ENCODE measurements at places on chromosomes 3 and 15.
A peak's percentile ranks its signal among the peaks of the same experiment; 100 is the strongest.

- no peak for DNase-seq
Measured at GRCh38 chr3:107661447-107662123, 138.8 kb downstream of the BBX start.

DNA sequence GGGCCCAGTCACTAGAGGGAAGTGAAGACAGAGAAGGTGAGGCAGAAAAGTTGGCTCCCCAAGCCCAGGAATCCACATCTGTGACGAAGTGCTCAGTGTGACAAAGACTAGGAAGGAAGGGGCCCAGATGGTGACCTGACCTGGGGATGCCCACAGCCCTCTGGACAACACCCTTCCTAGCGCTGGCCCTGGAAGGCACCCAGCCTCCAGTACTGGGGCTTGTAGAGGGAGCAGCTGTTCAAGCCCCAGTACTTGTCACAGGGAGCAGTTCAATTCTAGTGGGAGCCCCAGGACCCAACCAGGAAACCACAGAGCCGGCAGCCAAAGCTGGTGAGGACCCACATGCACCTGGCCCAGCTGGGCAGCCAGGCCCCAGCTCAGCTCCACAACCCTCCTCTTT lies 190.8 kb downstream of the XXYLT1 start:
- no peak for DNase-seq

DNA sequence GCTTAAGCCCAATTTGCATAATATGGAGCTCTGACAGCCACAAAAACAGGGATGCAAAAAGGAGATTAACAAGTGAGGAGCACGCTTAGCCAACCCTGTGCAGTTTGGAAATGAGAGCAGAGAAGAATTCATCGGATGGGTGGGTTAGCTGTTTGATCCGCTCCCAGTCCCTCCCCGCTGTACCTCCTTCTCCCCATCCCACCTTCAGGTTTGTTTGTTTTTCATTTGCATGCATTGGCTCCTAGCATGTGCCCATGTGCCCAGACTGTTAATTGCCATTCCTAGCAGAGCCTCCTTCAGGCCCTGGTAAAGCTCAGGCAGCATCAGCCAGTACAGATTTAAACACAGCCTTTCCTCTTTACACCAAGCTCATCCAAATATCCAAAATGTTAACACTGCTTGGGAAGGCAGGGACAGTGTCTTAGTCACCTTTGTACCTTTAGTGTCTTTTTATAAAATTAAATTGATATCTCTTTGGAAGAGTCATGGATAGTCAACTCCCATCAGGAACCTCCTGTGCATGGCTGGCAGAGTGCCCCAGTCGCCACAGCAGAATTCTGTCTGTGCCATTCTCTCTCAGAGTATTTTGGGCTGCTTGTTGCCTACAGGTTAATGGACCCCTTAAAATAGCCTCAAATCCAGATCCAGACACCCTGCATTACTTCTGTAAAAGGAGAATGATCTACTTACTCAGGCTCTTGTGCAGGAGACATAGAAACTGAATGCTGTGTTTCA lies 244.2 kb downstream of the LSAMP start:
- DNase-seq: no peak

DNA sequence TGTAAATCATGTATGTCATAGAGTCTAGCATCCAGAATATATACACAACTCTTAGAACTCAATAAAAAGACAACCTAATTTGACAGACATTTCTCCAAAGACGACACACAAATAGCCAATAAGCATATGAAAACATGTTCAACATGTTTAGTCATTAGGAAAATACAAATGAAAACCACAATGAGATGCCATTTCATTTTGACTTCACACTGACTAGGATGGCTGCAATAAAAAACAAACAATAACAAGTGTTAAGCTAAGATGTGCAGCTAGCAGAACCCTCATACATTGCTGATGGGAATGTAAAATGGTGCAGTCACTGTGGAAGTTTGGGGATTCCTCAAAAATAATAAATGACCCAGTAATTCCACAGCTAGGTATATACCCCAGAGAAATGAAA lies 16.4 kb downstream of the SPG11 start:
- DNase-seq: no peak

GRCh38 chr15:26261966-26262365 lies 398.8 kb upstream of the ATP10A start:
- DNase-seq: no peak

GRCh38 chr3:46293991-46294833 lies 52.0 kb downstream of the CCR3 start:
- DNase-seq: no peak

- DNase-seq: no peak
Measured at GRCh38 chr15:40354408-40355171, 3.4 kb upstream of the DISP2 start.

DNA sequence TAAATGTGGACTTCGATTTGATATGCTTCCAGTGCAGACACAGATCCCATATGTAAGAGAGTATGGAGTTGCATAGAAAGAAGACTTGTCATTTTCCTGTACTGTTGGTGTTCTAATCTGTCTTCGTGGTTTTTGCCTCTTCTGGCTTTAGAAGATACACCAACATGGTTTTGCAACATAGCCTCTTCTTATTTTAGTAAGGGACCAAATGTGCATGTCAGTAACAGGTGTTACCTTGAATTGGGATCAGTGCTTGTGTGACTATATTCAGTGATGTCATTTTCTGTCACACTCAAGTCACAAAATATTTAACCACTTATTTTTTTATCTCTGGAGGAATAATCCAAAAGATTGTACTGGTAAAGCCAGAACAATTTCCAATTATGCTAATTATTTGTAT lies 140.4 kb downstream of the SNRPN start:
- no peak for DNase-seq

- DNase-seq: no peak
Measured at GRCh38 chr3:61649381-61650170, 88.2 kb downstream of the PTPRG start.

DNA sequence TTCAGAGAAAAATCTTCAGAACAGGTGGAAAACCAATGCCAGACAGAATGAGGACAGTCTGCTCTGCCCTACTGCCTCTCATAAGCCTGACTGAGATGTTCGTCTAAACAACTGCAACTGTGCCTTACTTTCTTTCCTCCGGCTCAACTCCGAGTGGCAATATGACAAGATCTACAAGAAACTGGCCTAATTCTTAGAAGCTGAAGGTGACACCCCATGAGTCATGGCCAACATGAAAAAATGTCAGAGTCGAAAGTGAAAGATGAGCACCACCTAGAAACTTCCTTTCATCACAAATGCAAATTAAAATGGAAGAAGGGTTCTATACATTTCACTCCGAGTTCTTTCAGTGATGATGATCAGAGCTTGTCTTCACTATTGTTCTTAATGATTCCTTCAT lies 12.9 kb downstream of the PCYT1A start:
- peak; percentile 24 for DNase-seq

DNA sequence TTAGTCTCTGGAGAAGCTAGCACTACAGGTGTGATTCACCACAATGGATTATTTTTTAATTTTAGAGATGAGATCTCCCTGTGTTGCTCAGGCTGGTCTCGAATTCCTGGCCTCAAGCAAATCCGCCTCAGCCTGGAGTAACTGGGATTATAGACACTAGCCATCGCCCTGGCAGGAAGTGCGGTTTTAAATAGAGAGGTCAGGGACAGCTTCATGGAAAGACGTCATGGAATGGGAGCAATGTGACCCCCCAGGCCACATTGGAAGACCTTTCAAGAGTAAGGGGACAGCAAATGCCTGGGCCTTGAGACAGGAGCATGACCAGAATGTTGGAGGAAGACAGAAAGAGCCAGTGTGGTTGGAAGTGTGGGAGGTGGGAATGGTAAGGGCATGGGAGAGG lies 2.2 kb upstream of the ISG20 start:
- DNase-seq: no peak

Data from activated CD8-positive, alpha-beta memory T cell treated with anti-CD3 and anti-CD28 coated beads for 4 hours (primary cell).